ENCODE measurements at places on chromosomes 6 and 20.

DNA sequence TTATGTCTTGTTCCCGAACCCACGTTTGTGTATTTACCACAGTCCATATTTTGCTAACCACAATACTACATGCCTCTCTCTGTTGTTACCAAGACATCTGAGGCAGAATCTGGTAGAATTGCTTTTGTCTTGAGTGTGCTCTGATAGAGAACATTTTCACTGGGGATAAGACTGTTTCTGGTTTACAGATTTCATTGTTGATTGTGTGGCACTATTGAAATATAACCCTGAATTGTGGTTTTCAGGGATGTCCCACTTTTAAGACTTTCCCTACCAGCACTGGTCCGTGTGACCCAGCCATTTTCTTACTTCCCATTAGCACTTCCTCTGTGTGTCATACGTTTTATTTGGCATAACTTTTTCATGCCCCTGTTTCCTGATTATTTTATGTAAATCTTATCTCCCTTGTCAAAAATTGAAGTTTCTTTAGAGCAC lies 12.2 kb downstream of the NCOA7 start:
- no peak for DNase-seq

- DNase-seq: no peak
These were observed 35.1 kb upstream of the DUSP22 start for GRCh38 chr6:257031-257725.

GRCh38 chr6:115765966-115766365 lies 294.7 kb downstream of the FRK start:
- no peak for DNase-seq

GRCh38 chr6:72553531-72554511 lies 68.0 kb upstream of the KCNQ5 start:
- DNase-seq: no peak

- DNase-seq: no peak
These were observed 63.9 kb downstream of the MAP7 start for GRCh38 chr6:136486357-136486756.

GRCh38 chr20:48687117-48687800 lies 140.5 kb downstream of the PREX1 start:
- no peak for DNase-seq

GRCh38 chr6:33419580-33420490 lies at the start of gene SYNGAP1:
TSS of gene SYNGAP1 (plus strand) at chr6:33420065. CDS start at chr6:33420265, 200 bp downstream.
- DNase-seq: peak; percentile 78

GRCh38 chr6:52210227-52210626 lies 24.1 kb downstream of the IL17A start:
- no peak for DNase-seq

DNA sequence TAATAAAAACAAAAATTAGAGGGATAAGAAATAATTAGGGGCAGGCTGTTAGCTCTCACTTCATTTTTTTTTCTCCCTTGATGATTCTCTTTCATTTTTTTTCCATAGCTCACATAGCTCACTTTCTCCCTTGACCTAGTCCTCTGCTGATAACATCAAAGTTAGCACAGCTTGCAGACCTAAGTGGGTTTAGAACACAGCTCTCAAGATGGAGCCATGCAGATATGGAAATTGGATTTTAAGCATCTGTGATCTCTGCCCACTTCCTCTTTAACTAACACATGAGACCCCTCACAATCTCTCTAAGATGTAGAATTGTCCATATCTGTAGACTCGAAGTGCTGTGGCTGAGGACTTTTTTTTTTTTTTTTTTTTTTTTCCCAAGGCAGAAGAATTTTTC lies 257.1 kb downstream of the SOX4 start:
- DNase-seq: no peak

DNA sequence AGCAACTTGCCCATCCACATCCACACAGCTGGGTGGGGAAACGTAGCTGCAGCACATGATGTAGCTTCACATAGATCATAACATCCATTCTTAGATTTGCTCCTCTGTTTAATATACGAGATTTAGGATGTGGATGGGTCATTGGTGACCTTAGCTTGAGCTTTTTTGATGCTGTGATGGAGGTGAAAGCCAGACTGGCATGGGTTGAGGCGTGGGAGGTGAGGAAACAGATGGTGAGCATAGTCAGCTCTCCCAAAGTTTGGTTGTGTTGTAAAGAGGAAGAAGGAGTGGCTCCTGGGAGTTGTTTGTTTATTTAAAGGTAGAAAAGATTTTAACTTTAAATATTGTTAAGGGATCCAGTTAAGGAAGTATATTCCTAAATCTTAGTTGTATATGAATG lies 5.3 kb downstream of the ARFGEF2 start:
- no peak for DNase-seq
